ENCODE measurements at places on chromosomes 1 and 21.

- no peak for DNase-seq
These were observed 12.5 kb upstream of the SARS1 start for GRCh38 chr1:109201123-109201703.

- peak; percentile 23 for DNase-seq
These were observed 1.2 kb upstream of the NEGR1 start for GRCh38 chr1:72283307-72284083.

GRCh38 chr1:44218503-44219300 is 5.4 kb downstream of the DMAP1 start:
- DNase-seq: no peak

DNA sequence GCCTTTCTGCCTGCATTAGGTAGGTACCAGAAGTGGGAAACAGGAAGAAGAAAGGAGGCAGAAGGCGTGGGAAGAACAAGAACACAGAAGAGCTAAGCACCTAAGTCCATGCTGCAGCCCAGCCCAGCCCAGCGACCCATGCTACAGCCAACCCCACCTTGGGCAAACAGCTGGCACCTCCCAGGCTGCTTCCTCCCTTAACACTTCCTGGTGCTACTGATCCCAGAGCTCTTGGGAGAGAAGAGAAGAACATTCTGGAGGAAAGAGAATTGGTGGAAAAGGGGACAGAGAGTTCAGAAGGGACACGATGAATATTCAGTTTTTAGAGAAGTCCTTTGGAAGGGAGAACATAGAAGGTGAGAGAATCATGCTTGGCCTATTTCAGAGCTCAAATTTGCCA is 28.5 kb downstream of the PLEKHA6 start:
- DNase-seq: no peak

GRCh38 chr1:106768501-106768900 is 288.0 kb upstream of the PRMT6 start:
- no peak for DNase-seq

GRCh38 chr1:225626698-225627097 is 26.2 kb downstream of the ENAH start:
- no peak for DNase-seq

DNA sequence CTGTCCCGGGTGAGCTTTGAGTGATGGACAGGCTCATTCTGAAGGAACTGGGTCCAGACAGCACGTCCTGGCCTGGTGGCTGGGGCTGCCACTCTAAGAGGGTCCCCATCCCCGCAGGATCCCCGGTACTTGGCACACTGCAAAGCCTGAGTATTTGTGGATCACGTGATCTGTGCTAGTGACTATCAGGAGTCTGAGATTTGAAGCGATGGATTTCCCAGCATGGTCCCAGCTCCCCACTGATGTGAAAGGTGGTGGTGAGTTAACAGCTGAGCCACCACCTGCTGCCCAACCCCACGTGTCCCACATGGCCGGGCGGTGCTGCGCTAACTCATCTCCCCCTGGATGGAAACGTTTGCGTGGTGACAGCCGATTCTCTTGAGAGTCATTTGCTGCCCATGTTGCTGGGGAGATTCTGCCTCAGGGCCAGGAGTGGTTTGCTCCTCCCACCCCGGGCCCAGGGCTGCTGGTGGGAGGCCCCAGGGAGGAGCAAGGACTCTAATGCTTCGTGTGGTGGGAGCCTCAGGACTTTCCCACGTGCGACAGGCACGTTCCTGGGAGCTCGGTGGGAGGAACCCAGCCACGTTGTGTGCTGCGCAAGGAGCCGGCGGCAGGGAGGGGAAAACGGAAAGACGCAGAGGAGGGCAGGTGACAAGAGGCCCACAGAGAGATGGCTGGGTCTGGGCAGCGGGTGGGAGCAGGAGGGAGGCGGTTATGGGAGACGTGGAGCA is 15.1 kb downstream of the FAAP20 start:
- DNase-seq: no peak

DNA sequence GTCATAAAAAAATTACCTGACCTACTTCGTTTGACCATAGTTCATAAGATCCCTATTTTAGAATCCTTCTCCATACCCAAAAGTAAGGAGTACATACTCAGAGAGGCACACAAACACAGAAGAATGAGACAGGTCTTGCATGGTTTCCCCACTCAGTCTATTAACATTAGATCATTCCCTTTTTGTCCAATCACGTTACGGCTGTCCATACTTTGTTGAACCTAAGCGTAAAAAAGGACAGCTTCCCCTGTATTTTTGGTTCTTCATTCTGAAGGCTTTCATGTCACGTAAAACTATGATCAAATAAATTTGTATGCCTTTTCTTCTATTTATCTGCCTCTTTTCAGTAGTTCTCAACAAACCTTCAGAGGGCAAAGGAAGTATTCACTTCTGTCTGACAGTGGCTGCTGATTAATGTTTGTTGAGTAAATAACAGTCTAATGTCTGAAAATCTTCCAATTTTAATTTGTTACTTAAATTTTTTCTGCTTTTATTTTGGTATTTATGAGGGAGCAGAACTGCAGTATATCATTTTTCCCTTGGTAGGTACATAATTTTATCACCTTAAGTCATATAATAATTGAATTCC is 16.4 kb downstream of the PKN2 start:
- DNase-seq: no peak

DNA sequence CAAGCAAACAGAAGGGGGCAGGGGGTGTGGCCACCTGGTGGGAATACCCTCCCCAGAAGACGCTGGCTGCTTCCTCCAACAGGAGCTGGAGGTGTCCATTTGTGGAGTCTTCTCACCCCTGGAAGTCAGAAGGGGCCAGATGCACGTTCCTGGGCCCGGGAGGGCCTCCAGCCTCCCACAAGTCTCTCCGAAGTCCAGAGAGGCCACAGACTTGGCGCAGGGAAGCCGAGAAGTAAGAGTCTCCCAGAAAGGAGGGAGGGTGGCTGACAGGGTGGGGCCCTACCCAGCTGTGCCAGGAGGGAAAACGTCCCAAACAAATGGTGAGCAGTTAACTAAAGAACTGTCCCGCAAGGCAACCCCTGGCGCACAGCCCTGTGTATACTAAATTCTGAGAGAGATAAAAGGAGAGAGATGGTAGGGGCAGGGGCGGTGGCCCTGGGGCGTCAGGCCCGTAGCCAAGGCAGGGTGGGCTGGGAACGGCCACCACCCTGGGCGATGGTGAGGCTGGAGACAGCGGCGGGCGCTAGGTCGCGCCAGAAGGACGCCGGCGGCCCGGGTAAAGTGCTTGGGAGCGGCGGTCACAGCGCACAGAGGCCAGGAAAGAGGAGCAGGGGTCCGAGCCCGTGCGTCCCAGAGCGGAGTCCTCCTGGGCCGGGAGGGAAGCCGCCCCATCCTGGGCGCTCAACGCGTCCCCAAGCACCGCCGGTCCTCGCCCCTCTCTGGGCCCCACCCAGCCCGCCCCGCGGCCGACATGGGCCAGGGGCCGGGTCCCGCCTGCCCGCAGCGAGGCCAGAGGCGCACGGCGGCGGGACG is 1.2 kb downstream of the CHD5 start:
- DNase-seq: no peak

DNA sequence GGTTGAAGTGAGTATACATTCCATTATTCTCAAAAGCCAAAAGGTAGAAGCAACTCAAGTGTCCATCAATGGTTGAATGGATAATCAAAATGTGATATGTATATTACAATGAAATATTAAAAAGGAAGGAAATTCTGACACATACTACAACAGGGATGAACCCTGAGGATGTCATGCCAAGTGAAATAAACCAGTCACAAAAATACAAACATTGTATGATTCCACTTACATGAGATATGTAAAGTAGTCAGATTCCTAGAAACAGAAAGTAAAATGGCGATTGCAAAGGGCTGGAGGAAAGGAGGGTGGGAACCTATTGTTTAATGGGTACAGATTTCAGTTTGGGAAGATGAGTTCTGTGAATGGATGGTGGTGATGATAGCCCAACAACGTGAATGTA is 5.8 kb downstream of the SLC44A3 start:
- DNase-seq: no peak

GRCh38 chr21:14952916-14953315 is 111.9 kb downstream of the NRIP1 start:
- no peak for DNase-seq

GRCh38 chr1:212721388-212722247 is 22.0 kb upstream of the BATF3 start:
- DNase-seq: no peak

DNA sequence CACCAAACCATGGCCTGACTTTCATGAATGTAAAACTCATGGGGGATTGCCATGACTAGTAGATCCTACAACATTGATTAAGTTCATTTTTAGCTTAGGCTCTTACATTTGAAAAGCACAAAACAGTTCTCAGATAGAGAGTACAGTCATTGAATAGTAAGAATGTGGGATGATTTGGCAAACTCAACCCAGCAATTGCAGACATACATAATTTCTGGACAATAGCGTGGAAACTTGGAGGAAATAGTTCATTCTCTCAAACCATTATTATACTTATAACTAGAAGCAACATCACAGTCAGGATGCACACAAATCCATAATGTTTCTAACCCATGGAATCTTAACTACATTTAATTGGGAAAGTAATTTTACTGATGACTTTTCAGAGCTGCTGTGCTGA is 598.2 kb downstream of the LMO4 start:
- no peak for DNase-seq

- no peak for DNase-seq
These were observed 244.0 kb upstream of the VAMP3 start for GRCh38 chr1:7526867-7527732.

DNA sequence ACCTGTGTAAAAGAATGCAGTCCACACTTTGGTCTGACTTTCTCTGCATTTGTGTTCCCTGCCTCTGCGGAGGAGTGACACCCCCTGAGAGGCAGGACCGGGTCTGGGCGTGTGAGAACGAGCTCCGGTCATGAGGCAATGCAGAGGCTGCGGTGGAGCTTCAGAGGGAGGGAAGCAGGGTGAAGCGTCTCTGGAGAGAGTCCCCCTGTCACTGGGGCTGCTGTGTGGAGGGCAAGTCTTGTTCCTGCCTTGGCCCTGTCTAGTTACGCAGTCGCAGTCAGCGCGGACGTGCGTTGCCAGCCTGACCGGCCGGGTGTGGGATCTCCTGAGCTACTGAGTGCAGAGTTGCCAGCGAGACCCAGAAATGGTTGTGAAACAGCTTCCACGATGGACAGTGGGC is 48.5 kb downstream of the BACE2 start:
- no peak for DNase-seq

GRCh38 chr1:38783640-38784229 is 75.8 kb downstream of the RRAGC start:
- no peak for DNase-seq

GRCh38 chr1:199307496-199308264 is 668.8 kb downstream of the PTPRC start:
- DNase-seq: no peak

DNA sequence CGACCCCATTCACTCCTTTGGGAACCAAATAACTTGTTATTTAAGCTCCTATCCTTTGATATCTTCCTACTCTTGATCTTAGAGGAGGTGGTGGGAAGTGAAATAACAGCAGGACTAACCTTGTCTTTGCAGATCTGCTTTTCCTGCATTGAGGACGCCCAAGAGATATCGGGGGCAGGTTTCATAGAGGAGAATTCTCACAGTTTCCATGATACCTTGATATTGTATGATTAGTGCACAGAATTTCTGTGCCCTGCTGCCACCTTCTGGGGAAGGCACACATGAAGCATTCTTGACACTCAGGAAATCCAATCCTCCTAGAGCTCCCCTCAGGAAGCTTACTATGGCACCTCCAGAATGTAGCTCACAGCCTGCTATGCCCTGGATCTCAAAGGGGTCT is 1.6 kb downstream of the CD1B start:
- DNase-seq: peak; percentile 25

DNA sequence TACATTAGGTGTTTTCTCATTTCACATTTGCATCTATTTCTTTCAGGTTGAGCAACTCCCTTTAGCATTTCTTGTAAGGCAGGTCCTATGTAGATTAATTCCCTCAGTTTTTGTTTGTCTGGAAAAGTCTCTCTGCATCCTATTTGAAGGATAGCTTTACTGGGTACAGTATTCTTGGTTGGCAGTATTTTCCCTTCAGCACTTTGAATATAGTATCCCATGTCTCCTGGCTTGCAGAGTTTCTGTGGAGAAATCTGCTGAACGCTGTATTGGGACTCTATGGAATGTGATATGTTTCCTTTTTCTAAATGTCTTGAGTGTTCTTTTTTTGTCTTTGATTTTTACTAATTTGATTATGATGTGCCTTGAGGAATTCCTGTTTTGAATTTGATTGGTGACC is 28.9 kb upstream of the FAM163A start:
- DNase-seq: no peak

- DNase-seq: no peak
These were observed 365.6 kb downstream of the RPS6KC1 start for GRCh38 chr1:213416461-213417224.

DNA sequence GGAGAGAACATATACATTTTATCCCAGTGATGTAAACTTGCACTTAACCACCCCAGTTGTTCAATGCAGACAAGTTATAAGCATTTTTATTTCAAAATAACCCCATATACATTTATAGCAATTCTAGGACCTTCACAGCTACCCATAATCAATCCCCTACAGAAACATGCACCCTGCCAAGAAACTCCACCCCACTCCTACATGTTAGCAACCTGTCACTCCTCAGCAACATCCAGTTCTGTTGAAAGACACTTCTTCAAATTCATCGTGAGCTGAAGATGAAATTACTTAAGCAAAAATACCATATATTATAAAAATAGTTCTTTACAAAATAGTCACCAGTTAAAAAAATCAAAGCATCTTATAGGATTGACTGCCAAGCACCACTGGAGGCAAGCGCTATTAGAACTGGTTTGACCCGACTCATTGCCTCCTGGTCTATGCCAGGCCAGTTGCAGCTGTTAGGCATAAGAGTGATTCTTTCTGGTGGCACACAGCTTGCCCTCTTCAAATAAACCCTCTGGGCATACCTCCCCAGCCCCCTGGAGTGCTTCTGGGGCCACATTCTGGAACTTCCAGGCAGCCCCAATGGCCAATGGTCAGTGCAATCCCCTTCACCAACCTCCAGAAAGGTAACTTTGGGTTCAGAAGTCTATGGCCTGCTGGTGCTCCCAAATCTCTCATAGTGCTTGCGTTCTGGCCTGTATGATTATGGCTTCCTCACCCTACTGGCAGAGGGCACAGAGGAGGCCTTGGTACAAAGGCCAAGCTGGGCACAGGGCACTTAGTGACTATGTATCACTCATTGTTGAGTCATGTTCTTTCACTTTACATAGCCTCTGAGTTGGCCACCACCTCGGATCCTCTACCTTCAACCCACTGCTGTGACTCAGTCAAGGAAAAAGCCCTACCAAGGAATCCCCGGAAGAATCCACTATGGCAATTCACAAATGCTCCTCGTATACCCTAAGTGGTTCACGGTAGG is 72.2 kb upstream of the RALGPS2 start:
- DNase-seq: no peak

DNA sequence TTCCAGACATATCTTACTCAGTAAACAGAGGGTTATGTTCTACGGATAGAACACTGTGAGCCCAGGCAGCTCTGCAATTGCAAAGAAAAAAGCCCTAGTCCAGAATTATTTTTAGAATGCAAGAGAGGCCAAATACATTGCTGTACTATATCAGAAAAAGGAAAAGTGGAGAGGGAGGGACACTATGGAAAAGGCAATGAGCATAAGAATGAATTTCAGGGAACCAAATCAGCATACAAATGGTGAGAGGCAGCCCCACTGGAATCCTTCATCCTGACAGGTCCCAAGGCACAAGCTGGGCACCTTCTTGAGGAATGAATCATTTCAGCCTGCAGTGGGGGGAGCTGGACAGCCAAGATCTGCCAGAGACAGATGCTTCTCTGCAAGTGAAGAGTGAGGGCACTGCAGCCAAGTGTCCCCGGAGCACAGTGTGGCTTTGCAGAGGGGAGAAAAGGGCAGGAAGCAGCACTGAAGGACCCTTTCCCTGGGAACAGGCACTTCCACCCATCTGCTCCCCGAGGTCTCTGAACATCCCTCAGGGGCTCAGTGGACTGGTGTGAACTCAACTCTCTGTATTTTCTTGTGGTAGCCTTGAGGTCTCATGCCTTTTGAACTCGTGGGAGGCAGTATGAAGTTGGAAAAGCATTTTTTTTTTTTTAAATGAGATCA is 115.6 kb downstream of the XCL2 start:
- no peak for DNase-seq

Data from naive B cell (primary cell).